ENCODE measurements at places on chromosomes 16 and 17. TPM values are rescaled to one million over a fixed set of nuclear protein-coding genes. Genes with fewer than 3 reads are reported as not detected.

Gene CES1
- total RNA-seq, result 0.06 TPM

Gene CDK12
- 22.7 TPM for total RNA-seq

Gene TEDC2
- 2.7 TPM for total RNA-seq

Gene CEP295NL
- 5.0 TPM for total RNA-seq

Gene MMP2
- total RNA-seq, result 576 TPM

Gene IRF8
- not detected for total RNA-seq

Gene GPR179
- under 0.01 TPM for total RNA-seq

Gene KRTAP1-1
- total RNA-seq, result not detected

Gene HP
- total RNA-seq, result not detected

Gene EFCAB3
- not detected for total RNA-seq

Gene KIF18B
- total RNA-seq, result 2.6 TPM

Gene ALDH3A2
- total RNA-seq, result 124 TPM

Gene TERB1
- 0.13 TPM for total RNA-seq

Gene NACA2
- total RNA-seq, result not detected

Gene CCL16
- not detected for total RNA-seq

Gene CDC6
- 20.2 TPM for total RNA-seq

Gene TPSG1
- not detected for total RNA-seq

Gene CPHXL2
- total RNA-seq, result not detected

Gene SLC22A31
- 0.25 TPM for total RNA-seq

Gene GRB7
- total RNA-seq, result 1.5 TPM

Gene TMEM238L
- not detected for total RNA-seq

Gene DNAAF8
- total RNA-seq, result 1.1 TPM

Gene EPN3
- 0.13 TPM for total RNA-seq
